ENCODE measurements at places on chromosomes 4 and X.

GRCh38 chr4:24625091-24625490 is 40.7 kb upstream of the DHX15 start:
- DNase-seq, result no peak

- no peak for DNase-seq
These were observed 21.4 kb upstream of the SEL1L3 start for GRCh38 chr4:25884031-25884782.

- no peak for DNase-seq
These were observed 1.7 kb upstream of the ERVMER34-1 start for GRCh38 chr4:52752936-52753335.

DNA sequence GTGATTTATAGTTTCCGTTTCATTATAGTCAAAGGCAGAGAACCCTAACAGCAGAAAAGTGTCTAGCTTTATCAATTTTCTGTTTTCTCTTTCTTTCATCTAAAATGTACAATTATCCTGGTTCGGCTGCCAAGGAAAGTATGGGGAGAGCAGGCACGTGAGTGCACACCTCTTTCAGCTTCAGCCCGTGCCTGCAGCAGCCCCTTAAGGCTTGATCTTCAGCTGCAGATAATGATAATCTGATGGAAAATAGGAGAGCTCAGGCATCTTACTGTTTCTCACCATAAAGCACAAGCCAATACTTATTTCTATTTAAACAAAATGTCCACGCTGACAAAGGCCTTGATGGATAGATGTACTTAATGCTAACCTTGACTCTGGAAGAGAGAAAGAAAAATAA is 334.4 kb downstream of the UNC5C start:
- DNase-seq, result no peak

DNA sequence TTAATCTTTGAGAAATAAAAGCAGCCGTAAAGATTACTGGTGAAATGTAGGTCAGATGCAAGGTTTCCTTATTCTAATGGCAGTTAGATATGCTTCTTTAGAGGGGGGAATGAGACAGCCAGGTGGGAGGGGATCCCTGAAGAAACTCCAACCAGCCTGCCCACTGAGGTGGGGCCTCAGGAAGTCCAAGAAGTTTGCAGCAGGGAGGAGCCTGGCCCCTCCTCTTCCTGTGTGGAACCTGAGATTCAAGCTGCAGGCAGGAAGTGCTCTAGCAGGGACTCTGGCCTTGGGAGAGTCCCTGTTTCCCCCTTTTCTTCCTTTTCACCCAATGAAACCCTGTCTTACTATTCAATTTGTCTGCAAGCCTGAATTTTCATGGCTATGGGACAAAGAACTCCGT is 101.4 kb upstream of the SLITRK2 start:
- no peak for DNase-seq

GRCh38 chr4:52825460-52826090 is 36.5 kb upstream of the RASL11B start:
- no peak for DNase-seq

GRCh38 chrX:9163214-9163709 is 129.3 kb upstream of the FAM9B start:
- DNase-seq, result no peak

All from activated T-helper 1 cell treated with Interleukin-2 at 50 U/mL for 16 hours (primary cell).